ENCODE measurements at places on chromosomes 12 and 14.

- DNase-seq = no peak
Measured at GRCh38 chr14:91387951-91388381, 29.7 kb downstream of the CCDC88C start.

DNA sequence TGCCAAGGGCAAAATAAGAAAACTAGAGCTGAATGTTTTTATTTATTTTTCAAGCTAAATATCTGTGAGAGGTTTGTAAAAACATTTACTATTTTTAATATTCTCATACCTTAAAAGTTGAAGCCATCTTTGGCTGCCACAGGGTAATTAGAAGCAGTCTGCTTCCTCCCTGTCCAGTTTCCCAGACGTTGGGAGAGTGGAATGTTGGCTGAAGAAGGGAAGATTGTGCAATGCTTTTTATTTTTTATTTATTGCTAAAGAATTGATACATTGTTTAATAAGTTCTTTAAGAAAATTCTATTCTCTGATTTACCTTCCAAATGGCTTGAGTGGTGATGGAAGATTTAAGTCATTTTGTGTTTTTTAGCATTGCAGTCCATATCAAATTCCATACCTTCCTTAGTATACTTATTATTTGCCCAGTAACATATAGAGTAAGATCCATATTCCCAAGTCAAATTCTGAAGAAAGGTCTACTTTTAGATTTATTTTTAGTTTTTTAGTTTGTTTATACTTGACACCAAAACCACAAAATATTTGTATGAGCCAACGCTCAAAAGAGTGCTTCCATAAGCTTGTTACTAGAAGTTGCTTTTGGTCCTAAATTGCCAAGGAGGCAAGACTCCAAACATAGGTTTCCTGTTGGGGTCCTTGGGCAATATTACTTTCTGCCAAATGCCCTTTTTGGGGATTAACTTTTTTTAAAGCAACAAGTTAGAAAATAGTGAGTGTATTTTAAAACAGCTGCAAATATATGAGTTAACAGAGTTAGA lies 124.0 kb upstream of the CPM start:
- no peak for DNase-seq

- no peak for DNase-seq
Measured at GRCh38 chr12:46005823-46006222, 15.4 kb upstream of the SCAF11 start.

DNA sequence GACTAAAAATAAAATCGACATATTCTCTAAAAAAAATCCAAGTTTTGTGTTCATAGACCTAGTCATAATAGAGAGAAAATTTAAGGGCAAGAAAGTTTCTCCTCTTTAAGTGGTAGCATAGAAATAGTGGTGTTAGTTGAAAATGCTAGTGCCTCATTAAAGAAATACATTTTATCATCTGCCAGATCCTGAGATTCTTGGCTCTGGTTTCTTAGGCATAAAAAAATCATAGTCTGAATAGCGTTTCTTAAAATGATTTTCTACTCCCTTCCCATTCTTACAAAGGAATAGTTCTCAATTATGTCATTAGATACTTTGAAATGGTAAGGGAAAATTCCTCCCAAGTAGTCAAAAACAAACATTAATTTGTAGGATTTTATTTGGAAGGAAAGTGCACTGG lies 212.8 kb downstream of the NELL2 start:
- DNase-seq = no peak

GRCh38 chr12:21476949-21477348 lies 24.5 kb downstream of the RECQL start:
- no peak for DNase-seq

DNA sequence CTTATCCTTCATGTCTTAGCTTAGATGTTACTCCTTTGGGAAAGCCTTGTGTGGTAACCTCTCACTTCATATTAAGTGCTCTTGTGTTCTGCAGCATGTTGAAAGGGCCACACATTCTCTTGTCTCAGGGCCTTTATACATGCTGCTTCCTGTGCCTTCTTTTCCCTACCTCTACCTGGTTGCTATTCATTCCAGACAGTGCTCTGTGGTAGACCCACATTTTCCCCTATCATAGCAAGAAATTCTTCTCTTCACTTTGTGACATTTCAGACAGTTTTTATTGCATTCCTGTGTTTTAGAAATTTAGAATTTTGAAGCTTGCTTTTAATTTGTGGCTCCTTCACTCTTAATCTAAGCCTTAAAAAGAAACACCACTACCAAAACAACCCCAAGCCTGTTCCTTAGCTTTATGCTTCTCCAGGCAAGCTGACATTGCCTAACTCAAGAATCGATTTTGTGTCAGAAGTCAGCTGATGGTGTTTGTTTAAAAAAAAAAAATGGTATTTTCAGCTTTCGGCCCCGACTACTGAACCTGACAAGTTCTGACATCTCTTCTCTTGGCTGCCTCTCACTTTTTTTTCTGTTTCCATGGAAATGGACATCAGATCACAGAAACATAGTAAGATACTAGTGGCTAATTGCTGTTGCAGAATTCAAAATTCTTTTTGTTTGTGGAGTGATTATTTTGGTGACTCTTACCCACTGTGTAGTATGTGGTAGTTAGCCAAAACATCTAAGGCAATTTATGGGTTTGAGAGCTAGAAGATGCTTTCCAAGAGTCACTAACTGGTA lies 156.3 kb downstream of the NUBPL start:
- no peak for DNase-seq

All from HS-27A (cell line).